ENCODE measurements at places on chromosomes 7 and 10. TPM values are rescaled to one million over a fixed set of nuclear protein-coding genes. Genes with fewer than 3 reads are reported as not detected.

DNA sequence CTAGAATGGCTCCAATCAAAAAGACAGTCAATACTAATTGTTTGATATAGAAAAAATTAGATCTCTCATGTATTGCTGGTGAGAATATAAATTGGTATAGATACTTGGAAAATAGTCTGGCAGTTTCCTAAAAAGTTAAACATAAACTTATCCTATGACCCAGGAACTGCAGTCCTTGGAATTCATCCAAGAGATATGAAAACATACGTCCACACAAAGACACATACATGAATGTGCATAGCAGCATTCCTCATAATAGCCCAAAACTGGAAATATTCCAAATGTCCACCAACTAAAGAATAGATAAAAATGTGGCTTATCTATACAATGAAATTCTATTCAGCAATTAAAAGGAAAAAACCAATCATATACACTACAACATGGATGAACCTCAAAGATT lies 128.4 kb downstream of the ZFAND4 start:
- no peak for DNase-seq

DNA sequence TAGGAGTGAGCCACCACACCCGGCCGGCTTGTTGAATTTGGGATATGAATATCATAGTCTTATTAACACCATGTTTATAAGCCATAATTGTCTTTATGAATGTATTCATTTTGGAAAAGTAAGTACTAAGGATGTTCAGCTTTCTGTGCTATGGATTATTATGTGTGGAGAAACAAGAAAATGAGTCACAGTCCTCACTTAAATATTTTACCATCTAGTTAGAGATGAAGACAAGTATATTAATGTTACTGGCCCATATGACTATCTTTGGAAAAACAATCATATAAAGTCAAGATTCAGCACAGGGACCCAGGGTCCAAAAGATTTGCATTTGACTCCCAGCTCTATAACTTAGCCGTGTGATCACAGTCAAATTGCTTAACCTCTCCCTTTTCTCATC lies 9.8 kb upstream of the TOMM7 start:
- DNase-seq, result no peak

- no peak for DNase-seq
Measured at GRCh38 chr10:47376522-47377220, 7.4 kb downstream of the ZNF488 start.

DNA sequence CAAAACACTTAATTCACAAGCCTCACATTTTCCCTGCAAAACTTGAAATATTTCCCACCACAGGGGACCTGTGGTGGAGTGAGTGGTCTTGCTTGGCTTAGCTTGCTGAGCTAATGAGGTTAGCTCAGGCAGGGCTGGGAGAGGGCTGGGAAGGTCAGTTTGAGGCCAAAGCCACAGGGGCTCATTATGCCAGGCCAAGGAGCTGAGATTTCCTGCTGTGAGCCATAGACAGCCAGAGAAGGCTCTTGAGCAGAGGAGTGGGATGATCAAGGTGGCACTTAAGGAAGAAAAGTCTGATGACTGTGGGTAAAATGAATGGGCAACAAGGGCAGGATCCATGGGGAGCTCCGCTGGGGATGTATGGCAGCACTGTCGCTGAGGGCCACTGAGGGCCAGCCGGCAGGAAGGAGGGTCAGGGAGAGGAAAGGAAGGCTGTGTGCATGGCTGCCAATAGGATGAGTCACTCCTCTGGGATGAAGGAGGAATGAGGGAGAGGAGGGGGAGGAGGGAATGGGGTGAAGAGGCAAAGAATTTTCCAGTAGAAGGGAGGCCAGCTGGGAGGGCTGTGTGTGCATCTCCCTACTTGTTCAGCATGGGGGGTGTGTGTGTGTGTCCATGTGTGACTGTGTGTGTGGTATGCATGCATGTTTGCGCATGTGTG lies 18.7 kb upstream of the ZNF488 start:
- DNase-seq, result peak; percentile 47

DNA sequence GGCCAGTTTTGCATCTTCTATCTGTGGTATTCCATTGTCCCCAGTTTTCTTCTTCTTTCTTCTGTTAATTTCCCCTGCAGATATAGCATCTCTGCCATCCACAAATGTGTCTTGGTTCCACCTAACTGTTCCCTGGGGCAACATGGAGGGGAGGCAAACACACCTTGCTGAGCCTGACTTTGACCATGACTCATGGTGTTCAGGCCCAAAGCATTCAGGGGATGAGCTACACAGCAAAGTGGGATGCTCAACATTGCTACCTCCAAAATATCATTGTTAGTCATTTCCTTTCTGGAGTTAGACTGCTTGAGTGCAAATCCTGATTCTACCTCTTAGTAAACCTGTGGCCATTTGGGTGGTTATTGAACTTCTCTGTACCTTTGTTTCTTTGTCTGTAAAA lies 542.7 kb downstream of the LRMDA start:
- no peak for DNase-seq

- DNase-seq, result no peak
Measured at GRCh38 chr7:142960955-142961512, 1.1 kb downstream of the KEL start.

- no peak for DNase-seq
Measured at GRCh38 chr10:125265579-125265955, 105.2 kb upstream of the CTBP2 start.

DNA sequence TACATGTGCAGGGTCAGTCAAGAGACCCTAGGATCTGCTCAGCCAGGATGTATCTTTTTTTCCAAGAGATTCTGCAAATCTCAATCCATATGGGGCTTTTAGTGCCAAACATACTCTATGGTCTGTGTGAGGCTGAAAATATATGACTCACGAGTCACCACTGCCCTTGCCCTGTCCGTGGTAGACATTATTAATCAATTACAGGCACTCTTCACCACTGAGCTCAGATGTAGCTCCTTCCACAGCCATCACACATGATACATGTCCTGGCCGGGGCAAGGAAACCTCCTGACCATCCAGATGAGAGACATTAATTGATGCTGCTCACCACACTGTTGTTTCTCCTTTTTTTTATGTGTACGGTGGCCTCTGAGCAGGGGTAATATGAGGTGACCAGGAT lies 90.2 kb upstream of the RET start:
- no peak for DNase-seq

CYP3A4 gene
- 2.8 TPM for total RNA-seq

ACSM6 gene
- not detected for total RNA-seq

Measured in mucosa of descending colon (tissue), 3 donors.